PC-9 (cell line): ENCODE measurements at places on chromosomes 5 and 9. TPM values are rescaled to one million over a fixed set of nuclear protein-coding genes. Genes with fewer than 3 reads are reported as not detected.

ZNF462 gene
- 3.2 and 4.8 TPM in 2 replicates for total RNA-seq

GRCh38 chr5:6140219-6140618 is 238.1 kb downstream of the MED10 start:
- no peak overlapping the region for H3K4me3 ChIP-seq
- DNase-seq: no peak
- H3K27ac ChIP-seq: no peak overlapping the region
- H3K4me1 ChIP-seq: no peaks in the 10 kb centered on the region
- H3K36me3 ChIP-seq: no peaks in the 10 kb centered on the region

DNA sequence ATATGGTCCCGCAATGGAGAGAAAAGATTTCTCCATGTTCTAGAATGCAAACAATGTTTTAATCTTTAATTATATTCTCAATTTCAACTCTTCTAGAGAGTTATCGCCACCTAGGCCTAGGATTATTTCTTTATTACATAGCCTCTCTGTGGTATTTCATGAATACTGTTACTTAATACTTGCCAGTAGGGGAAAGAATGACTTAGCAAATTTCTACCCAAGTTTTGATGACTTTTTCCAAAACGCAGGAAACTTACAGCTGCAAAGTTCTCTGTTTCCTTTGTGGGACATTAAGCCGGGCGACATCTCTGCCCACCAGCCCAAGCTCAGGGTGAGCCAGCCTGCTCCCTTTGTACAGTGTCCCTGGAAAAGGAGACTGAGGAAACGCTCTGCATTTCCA is 73.8 kb downstream of the MED27 start:
- H3K27me3 ChIP-seq: no peaks in the 10 kb centered on the region
- H3K36me3 ChIP-seq: no peaks in the 10 kb centered on the region
- H3K4me1 ChIP-seq: peaks cover 22% of the 10 kb centered on the region
- DNase-seq: no peak
- H3K4me3 ChIP-seq: no peak overlapping the region
- no peak overlapping the region for H3K27ac ChIP-seq

DNA sequence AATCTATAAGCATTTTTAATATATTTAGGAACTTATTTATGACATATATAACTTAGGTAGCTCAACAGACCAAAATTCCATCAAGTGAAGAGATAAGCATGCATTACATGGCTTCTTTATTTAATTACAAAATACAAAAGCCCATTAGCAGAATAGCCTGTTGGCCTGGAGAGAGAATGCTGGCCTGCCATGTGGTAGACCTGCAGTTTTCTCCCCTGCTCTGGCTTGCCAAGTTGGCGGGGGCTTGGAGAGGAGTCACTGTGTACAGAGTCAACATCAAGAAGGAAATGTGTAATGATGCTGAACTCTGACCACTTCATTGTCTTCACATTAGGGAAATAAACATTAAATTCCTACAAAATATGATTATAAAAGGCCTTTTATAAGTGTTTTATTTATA is 69.8 kb upstream of the CNTLN start:
- H3K27me3 ChIP-seq: no peaks in the 10 kb centered on the region
- DNase-seq: no peak
- no peaks in the 10 kb centered on the region for H3K36me3 ChIP-seq
- no peak overlapping the region for H3K27ac ChIP-seq
- H3K4me3 ChIP-seq: no peak overlapping the region

- no peaks in the 10 kb centered on the region; the same call in 1 of the 2 replicates for H3K36me3 ChIP-seq
- H3K27me3 ChIP-seq: no peaks in the 10 kb centered on the region
- peak overlapping the region; percentile 39; the same call in 1 of the 2 replicates for H3K4me3 ChIP-seq
- H3K27ac ChIP-seq: peak overlapping the region; percentile 89
Observed at GRCh38 chr5:73901043-73901442, 275.0 kb downstream of the ARHGEF28 start.
